NCI-H1930 (cell line): ENCODE measurements at places on chromosomes 3 and 15.

GRCh38 chr3:65080432-65080831 is 392.6 kb upstream of the ADAMTS9 start:
- no peak for DNase-seq

DNA sequence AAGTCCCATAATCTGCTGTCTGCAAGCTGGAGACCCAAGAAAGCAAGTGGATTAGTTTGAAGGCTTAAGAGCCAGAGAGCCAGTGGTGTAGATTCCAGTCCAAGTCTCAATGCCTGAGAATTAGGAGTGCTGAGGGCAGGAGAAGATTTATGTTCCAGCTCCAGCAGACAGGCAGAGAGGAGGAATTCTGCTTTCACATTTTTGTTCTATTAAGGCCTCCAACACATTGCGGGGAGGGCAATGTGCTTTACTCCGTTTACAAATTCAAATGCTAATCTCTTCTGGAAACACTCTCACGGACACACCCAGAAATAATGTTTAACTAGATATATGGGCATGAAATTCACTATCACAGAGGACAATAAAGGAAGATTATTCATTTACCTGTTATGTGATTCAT is 54.0 kb downstream of the DPH6 start:
- no peak for DNase-seq

DNA sequence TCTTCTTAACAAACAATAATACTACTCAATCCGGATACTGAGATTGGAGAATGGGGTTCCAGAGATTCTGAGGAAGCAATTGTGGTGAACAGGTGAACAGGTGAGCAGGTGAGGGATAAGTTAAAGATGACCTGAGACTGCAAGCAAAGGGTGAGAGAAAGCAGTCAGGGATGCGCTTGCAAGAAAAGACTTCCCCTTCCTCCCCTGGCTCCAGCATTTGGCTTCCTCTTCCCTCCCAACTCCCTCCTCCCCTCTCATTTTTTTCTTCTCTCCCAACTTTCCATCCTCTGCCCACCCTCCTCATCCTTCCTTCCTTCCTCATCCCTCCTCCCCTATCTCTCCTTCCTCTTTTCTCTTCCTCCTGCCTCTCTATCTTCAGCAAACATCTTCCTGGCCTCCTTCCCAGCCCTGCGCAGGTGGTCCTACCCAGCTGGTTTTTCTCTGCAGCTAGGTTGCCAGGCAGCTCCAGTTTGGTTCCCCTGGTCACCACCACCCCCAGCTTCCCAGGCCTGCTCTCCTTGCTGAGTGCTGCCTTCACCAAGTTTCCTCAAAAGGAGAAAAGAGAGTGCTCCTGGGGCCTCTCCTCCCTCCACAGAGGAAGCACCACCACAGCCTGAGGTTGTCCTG is 10.4 kb upstream of the VIPR1 start:
- DNase-seq, result no peak

DNA sequence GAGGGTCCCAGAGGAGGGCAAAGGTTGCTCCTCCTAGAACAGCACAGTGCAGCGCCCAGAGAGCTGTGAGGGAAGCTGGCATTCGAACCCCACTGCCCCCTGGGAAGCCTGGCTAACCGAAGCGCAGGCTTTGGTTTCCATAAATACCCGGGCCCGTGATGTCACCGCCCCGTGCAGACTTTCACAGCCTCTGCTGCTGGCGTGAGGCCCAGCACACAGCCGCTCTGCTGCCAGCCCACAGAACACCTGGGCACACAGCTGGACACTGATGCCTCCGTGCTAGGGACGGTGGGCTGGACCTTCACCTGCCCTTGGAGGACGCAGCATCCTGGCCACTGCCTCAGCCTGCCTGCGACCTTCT is 1.0 kb downstream of the IQSEC1 start:
- DNase-seq, result no peak

- DNase-seq, result no peak
Observed at GRCh38 chr3:194686414-194686815, 732 bp downstream of the FAM43A start.

DNA sequence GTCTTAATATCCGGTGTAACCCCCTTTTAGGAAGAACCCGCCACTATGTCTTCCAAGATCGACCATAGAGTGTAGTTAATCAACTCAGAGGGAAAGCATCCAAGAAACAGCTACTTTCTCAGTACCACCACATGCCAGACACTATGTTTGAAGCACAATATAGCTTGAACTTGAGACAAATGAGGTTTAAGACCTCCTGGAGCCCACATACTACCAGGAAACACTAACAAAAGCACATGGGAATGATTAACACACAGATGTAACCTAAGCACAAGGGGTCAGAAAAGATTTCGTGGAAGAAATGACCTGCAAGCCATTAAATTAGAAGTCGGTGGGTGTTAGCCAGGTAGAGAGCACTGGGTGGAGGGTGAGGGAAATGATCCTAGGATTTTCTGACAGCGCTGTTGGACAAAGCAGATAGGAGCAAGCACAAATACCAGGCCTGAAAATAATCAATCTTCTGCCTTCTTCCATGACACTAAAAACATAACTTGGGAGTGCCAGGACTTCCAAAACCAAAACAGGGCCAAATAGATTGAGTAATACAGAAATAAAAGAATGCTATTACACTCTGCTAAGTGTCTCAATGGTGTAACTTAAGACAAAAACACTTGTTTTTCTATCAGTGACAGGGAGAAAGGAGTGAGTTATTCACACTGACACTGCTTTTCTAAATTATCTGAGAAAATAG is 213.7 kb downstream of the FOXP1 start:
- DNase-seq, result no peak

- no peak for DNase-seq
Observed at GRCh38 chr3:140296796-140297352, 361.9 kb downstream of the CLSTN2 start.

DNA sequence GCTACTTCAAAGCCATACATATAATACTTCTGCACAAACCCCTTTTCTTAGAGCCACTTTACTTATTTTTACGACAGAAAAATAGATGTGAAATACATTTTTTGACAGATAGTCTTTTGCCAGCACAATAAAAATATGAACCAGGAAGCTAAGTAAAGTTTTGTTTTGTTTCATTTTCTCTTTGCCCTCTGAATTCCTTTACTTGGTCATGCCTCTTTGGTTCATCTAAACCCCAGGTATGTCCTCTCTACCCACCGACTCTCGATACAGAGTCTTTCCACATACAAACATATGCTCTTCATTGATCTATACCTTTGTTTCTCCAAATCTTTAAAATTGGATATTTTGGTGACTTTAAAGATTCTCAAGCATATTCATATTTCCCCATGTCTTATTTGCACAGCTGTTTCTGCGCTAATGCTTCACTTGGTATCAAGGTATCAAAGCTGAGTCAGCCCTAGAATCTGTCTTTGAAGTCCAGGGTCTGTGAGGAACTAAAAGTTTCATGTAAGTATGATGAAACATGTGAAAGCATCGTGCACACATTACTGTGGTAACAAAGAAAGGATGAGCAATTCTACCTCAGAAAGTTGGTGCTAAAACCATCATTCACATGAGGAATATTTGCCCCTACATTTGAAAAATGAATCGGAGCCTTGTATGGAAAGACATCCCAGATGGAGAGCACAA is 845.4 kb downstream of the NAALADL2 start:
- no peak for DNase-seq

- no peak for DNase-seq
Observed at GRCh38 chr3:145780301-145780700, 380.7 kb downstream of the PLOD2 start.

DNA sequence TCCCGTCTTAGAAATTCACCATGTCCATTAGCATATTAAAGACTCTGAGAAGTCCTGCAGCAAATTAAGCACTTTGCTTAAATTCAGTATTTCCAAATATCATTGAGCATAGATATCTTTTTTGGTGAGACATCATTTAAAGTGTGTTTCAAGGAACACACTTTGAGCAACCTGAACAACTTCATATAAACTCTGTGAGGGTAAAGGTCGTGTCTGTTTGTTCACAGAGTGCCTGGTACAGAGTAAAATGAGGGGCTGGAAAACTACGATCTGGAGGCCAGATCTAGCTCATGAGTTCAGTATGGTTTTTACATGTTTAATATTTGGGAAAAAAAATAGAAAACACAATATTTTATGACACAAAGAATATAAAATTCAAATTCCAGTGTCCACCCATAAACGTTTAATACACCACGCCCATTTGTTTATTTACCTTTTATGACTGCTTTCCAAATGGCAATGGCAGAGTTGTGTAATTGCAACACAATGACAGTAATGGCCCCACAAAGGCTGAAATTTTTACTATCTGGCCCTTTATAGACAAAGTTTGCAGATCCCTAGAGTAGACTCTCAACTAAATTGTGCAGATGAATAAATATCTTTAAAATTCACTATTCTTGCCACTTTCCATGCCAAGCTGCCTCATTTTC is 67.4 kb downstream of the SNTN start:
- no peak for DNase-seq

DNA sequence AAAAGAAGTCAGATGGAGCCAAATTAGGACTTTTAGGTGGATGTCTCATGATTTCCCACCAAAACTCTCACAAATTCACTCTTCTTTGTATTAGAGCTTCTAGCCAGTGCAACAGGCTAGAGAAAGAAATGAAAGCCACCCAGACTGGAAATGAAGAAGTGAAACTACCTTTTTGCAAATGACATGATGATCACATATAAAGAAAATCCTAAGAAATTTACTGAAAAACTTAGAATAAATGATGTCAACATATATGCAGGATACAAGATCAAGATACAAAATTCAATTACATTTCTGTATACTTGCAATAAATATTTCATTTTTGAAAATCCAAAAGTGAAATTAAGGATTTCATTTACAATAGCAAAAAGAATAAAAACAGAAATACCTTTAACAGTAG is 110.8 kb downstream of the LRIG1 start:
- no peak for DNase-seq

GRCh38 chr15:89119489-89120478 is 31.5 kb downstream of the ABHD2 start:
- no peak for DNase-seq

DNA sequence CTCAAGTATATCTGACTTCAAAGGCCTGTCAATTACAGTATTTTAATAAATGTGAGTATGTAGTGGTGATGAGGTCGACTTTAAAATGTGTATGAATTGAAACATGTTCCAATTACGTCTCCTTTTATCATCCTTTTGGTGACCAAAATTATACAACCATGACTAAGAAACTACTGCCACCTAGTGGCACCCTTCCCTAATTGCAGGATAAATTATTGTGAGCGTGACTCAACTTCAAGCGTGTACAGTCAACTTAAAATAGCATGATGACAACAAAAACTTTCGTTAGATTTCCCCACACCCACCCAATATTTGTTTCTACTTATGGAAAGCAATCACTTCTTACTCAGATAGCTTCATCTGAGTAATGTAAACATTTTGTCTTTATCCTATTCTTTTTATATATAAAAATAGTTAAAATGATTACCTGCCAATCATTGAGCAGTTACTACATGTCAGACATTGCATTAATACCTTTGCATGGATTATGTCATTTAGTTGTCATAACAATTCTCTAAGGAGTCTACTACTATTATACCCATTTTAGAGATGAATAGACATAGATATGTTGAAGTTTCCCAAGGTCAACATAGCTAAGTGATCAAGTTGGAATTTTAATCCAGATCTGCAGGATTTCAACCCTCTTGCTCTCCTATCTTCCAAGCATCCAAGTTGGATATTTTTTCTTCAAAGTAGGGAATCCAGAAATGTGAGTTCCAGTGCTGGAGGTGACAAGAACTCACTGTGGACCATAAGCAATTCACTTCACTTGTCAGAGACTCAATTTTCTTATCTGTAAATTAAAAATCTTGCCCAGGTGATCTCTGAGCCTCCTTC is 106.0 kb downstream of the MEX3B start:
- no peak for DNase-seq

DNA sequence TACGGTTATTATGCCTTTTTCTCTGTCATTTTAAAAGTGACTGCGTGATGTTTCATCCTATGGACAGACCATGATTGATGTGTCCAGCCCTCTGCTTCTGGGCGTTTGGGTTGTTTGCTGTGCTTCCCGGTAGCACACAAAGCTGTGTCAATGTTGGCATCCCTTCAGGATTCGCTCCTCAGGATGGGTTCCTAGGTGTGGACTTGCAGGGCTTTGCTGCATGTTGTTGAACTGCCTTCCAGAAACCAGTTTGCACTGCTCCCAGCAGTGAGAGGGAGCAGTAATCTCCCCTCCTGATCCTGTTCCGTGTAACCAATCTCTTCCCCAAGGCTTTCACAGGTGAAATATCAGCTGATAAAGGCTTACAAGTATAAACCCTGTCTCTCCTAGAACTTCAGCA is 787 bp downstream of the TRPM1 start:
- no peak for DNase-seq

- no peak for DNase-seq
Observed at GRCh38 chr15:69751147-69751546, 298.5 kb downstream of the RPLP1 start.

DNA sequence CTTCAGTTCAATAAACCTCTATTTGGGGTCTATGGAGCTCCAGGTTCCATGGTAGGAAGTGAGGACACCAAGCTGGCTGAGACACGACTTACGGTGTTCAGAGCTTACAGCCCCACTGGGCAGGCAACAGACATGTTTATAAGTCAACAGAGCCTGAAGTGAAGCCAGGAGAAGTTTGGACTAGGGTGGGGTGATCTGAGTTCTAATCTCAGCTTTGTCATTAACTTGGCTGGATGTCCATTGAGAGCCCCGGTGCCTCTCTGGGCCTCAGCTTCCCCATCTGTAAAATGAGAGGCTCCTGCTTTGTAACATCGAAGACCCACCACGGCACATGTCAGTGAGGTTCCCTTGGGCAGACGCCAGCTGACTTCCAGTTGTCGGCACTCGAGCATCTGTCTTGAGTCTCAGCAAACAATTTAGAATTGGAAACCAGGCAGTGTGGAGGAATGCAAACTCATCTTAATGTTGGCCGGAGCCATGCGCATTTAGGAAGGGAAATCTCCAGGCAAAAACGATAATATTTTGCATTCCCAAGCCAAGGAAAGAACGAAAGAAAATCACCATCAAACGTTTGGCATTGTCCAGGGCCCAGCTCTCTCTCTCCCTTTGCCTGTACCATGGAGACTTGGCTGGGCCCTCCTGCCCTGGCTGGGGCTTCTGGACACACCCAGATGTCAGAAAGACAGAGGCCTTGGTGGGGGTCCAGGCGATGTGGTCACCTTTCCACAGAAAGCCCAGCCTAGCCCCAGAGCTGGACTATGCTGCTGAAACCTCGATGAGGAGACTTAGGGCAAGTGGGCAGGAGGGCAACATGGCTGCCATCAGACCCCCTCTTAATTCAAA is 18.4 kb downstream of the ITGA11 start:
- DNase-seq, result no peak

GRCh38 chr3:178062126-178062525 is 474.1 kb upstream of the KCNMB2 start:
- DNase-seq, result no peak
